ENCODE measurements at places on chromosomes 7 and 10. TPM values are rescaled to one million over a fixed set of nuclear protein-coding genes. Genes with fewer than 3 reads are reported as not detected.

DNA sequence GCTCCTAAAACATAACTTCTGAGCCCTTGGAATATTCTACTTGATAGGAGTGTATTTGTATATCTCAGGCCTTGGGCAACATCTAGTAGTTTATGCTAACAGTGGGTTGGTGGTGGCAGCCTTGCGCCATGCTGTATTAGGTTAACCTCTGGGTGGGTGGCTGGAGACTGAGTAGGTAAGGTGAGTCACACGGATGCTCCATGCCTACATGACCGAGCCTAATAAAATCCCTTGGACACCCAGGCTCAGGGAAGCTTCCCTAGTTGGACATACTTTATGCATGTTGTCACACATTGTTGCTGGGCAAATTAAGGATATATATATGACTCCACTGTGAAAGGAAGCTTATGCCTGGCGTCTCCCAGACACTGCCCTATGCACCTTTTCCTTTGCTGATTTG, 6.0 kb upstream of the DAGLB start:
- no peak for DNase-seq

DNA sequence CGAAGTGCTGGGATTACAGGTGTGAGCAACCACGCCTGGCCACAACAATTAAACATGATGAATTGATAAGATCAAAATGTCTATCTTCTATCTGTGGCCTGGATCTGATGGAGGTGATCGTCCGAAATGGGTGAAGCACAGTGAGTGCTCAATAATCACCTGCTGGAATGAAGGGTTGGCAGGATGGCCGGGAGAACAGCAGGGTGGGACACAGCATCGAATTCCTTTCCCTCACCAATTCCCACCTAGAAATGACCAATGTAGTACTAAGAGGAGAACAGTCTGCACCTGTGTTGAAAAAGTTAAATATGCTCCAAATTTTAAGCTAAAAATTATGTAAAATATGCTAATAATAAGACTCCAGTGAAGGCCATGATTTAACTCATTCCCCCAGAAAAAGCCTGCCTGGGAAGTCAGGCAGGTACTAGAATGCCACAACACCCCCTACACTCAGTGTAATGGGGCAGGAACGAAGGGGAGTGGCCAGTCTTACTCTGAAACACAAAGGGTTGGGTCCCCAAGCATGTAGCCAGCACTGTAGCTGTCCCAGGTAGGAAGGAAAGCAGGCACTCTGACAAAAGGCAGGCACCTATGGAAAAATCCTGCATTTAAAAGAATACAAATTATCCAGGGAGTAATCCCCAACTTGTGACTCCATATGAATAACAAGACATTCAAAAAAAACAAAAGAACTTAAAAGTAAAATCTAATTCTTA, 110.3 kb downstream of the VPS41 start:
- DNase-seq, result no peak

GRCh38 chr7:32462977-32463376, 27.2 kb downstream of the LSM5 start:
- DNase-seq, result no peak

FLNC gene
- total RNA-seq, result 1,261 TPM

- no peak for DNase-seq
Observed at GRCh38 chr7:131011976-131012375, 278.0 kb upstream of the KLF14 start.

- DNase-seq, result no peak
Observed at GRCh38 chr10:128151031-128151430, 24.8 kb upstream of the MKI67 start.

- DNase-seq, result no peak
Observed at GRCh38 chr7:22093001-22093400, 147.3 kb upstream of the CDCA7L start.

PSD gene
- total RNA-seq, result 1.7 TPM

GRCh38 chr7:29158795-29159423, 12.6 kb upstream of the CPVL start:
- no peak for DNase-seq

DNA sequence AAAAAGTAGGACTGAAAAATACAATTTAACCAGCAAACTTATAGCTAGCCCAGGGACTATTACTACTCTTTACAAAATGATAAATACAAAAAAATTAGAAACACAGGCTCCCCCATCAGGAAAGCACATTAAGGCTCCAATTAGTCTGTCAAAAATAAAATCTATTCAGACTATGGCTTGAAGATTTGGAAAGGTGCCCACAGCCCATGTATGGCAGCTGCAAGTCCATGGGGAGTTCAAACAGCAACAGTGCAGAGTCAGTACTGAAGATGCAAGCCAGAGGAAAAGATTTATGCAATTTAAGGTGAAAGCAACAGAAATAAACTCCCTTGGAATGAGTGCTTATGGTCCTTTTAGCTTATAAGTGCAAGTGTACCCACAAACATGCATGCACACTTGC, 29.7 kb downstream of the IMMP2L start:
- no peak for DNase-seq

CHAT gene
- not detected for total RNA-seq

DNA sequence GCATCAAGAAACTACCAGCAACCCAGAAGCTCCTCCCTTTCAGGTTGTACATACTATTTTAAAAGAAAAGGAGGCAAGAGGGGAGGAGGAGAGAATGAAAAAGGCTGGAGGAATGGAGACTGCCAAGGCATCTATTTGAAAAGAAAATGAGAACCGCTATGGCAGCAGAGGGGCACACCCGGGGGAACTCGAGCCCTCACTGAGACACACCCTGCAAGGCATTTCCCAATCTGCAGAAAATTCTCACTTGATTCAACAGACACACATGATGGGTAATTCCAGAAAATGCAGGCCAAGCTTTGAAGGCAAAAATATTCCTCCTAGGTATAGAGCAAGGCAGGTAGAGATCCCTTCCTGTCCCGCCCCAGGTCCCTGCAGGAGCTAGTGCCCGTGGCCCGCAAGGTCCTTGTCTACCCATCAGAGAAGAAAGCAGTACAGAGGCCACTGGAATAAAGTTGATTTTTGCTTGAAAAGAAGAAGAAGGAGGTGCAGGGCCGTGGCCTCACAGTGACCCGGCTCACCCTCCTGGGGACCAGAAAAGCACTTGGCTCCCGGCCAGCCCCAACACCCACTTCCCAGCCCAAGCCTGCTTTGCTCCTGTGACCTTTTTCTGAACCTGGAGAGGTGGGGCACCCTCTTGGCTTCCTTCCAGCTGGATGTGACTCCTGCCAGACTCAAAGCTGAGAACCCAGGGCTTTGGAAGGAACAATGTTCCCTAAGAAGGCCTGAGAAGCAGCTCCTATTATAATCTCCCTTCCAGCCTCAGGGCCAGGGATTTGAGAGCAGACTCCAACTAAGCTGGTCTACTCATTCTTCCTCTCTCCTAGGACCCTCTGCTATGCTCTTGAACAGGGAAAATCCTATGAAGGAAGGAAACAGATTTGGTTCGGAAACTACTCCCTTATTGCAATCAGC, 6.2 kb upstream of the PIK3CG start:
- DNase-seq, result no peak

GRCh38 chr10:6924166-6924565, 344.1 kb upstream of the PRKCQ start:
- DNase-seq, result no peak

- DNase-seq, result no peak
Observed at GRCh38 chr10:34049469-34049868, 715.0 kb upstream of the NRP1 start.

GRCh38 chr7:98368716-98369115, 32.2 kb downstream of the BAIAP2L1 start:
- no peak for DNase-seq

PRPS1L1 gene
- not detected for total RNA-seq

DNA sequence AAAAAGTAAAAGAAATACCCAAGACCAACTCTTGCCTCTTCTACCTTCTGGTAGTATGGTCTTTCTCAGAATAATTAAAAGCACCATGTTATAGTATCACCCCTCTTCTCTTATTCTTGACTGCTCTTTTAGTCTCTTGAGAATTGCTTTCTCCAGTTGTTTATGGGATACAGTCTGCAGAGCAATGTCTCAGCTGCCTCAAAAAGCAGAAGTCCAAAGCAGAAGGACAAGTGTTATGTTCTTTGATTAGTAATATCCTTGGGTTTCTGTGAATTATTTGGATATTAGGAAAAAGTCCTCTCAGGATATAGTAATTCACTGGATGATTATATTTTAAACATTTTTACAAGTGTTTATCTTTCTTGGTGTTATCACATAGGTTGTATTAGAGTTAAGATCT, 7.4 kb downstream of the TAS2R41 start:
- DNase-seq, result no peak

DNA sequence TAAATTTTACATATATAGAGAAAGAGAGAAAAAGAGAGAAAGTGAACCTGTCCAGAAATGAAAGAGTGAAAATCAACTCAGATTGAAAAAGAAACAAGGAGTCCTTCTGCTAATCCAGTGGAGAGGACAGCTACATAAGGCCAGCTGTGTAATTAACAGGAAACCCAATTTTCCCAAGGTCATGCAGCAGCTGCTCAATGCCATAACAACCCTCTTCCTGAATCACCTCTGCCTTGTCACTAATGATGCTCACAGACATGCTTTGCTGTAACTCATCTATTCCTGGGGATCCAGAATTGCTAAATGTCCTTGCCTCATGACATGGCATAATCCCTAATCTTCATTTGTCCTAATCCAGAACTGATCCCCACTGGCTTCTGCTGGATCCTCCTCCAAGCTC, 288.6 kb downstream of the NEBL start:
- no peak for DNase-seq

GRCh38 chr7:50837965-50838364, 55.3 kb upstream of the GRB10 start:
- DNase-seq, result no peak

- DNase-seq, result no peak
Observed at GRCh38 chr7:154986200-154986945, 16.6 kb downstream of the PAXIP1 start.

VSIR gene
- total RNA-seq, result 63.0 TPM

DNA sequence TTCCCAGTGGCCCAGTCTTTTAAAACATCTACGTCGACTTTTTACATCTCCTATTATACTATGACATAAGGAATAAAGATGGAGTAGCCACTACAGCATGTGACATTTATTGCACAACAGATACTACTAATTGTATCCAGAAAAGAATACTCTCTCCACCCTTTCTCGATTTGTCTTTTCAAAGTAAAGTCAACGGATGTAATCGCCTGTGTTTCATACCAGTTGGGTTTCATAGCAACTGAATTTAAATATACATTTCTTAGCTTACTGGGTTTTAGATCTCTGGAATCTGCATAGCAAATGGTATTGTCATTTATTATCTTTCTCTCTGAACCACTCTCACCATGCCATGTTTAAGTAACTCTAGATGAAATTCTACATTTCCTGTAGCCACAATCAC, 86.4 kb upstream of the TRIL start:
- DNase-seq, result no peak

GRCh38 chr7:4052130-4052529, 630.0 kb upstream of the FOXK1 start:
- no peak for DNase-seq

GRCh38 chr7:126529254-126529653, 723.5 kb downstream of the GRM8 start:
- no peak for DNase-seq

R3HCC1L gene
- total RNA-seq, result 6.8 TPM

- peak; percentile 66 for DNase-seq
Observed at GRCh38 chr10:47252093-47252780, 47.8 kb upstream of the GDF10 start.

DNA sequence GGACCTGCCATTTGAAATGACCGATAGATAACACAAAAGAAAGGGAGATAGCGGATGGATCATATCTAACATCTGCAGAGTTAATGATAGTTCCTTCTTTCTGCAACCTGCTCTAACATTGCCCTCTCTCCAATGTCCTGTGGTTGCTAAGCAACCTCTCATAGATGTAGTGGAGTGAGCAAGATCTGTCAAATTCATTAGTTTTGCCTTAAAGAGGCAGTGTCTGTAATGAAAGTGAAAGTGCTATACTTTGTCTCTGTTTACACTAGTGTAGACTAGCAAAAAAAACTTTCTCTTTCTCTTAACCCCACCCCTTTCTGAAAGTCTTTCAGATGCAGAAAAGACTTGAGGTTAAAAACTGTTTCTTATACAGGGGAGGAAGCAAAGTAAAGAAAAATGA, 1196.9 kb downstream of the SORCS3 start:
- no peak for DNase-seq

RNF148 gene
- 0.48 TPM for total RNA-seq

- no peak for DNase-seq
Observed at GRCh38 chr10:52853704-52854103, 81.1 kb upstream of the MBL2 start.

GRCh38 chr10:88106366-88106765, 242.9 kb downstream of the PTEN start:
- no peak for DNase-seq

DNA sequence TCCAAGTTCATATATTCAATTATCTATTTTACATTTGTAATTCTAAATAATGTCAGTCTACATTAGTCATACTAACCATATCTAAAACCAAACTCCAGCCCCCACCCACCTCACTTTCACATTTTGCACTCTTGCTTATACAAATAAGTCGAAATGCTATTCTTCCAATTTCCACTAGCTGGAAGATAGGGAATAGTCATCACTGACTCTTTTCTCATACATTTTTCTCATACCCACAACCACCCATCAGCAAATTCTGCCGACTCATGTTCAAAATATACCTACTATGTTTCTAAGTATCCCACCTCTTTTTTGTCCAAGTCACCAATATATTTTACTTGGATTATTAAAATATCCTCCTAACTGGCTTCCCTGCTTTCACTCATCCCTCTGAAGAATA, 93.2 kb upstream of the DGKB start:
- DNase-seq, result no peak

PNLIPRP3 gene
- not detected for total RNA-seq

ZNF736 gene
- total RNA-seq, result 6.8 TPM

DNA sequence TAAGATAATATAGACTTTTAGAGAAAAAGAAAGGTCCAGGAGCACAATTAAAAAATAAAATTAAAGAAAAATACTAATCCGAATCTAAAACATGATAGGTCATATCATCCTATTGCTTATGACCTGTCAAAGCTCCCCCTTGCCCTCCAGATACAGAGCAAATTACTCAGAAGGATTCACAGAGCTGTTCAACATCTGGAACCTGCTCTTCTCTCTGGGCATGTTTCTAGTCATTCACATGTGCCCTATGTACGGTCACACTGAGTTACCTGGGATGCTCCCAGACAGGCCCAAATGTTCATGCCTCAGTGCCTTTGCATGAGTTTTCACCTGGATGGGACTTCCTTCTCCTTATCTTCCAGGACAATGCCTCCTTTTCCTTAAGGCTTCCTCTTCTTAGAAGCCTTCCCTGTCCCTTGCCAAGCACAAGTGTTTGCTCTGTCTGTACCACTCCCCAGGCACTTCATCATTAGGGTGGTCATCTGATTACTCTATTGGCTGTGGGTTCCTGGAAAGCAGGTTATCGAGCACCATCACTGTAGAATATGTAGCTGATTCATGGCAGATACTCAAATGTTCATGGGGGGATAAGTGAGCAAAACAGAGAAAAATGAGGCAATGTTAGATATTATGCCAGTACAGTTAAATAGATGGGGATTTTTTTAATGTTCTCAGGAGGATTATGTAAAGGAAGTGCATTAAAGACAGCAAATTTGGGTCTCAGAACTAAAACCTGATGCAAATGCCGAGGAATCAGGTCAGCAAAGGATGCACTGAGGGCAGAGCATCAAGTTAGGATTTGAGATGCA, 12.0 kb upstream of the AOAH start:
- no peak for DNase-seq
